ENCODE measurements at places on chromosomes 1 and 21.

DNA sequence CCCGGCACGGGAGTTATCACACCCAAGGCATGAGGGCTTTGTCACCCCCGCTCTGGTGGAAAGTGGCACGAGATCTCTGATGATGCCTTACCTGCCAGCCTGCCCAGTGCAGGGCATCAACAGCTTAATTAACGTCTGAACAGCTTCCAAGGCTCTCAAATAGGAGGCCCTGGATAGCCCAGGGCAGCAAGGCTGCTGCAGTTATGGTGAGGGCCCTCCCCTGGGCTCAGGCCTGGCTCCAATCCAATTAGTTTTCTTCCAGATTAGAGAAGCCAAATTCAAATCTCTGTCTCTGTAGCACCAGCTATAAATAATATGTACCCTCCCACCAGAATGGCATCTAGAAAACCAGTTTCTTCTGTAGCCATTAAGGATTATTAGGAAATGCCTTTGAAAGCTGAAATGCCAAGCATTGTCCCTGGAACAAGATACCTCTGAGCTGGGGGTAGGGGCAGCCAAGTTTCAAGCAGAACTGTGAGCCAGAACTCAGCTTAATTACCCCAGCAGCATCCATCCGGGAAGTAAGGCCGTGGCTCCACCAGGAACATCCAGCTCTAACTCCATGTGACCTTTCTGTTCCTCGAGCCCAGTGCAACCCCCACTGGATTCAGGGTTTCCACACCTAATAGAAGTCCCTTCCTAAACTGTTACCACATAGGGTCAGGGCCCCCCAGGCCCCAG, 12.5 kb downstream of the QSOX1 start:
- DNase-seq, result no peak

DNA sequence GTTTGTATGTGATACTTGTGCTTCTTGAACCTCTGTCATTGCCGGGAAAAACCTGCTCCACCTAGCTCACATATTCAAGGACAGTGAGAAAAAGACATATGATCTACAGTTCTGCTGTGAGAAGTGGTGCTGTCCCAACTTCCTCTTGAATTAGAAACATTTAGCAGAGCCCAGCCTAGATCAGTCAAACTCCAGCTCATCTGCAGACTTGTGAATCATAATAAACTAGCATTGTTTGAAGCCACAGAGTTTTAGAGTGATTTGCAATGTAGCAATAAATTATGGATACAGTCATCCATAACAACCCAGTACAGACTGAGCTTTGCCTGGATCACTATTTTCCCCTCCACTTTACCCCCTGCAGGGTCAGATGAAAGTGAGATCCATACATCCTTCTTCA, 497.8 kb downstream of the PLA2G4A start:
- no peak for DNase-seq

DNA sequence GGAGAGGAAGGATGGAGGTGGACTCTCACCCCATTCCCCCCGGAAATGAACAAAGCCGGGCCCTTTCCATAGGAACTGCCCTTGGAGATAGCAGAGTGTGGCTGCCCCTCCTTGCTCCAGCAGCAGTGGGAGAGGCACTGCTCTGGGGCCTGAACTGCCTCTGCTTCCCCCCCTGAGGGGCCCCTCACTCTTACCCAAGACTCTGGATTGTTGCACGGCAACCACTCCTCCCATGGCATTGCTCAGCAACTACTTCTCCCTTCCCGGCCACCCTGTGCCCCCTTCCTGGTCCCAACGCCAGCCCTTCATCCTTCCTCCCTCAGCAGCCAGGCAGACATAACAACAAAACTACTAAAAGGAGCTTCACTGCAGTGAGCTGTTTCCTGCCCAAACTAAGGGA, 3.0 kb upstream of the ACKR1 start:
- no peak for DNase-seq

- DNase-seq, result no peak
Observed at GRCh38 chr1:96901783-96902363, 180.3 kb downstream of the PTBP2 start.

GRCh38 chr1:201954263-201955008, 867 bp upstream of the TIMM17A start:
- peak; percentile 21 for DNase-seq

DNA sequence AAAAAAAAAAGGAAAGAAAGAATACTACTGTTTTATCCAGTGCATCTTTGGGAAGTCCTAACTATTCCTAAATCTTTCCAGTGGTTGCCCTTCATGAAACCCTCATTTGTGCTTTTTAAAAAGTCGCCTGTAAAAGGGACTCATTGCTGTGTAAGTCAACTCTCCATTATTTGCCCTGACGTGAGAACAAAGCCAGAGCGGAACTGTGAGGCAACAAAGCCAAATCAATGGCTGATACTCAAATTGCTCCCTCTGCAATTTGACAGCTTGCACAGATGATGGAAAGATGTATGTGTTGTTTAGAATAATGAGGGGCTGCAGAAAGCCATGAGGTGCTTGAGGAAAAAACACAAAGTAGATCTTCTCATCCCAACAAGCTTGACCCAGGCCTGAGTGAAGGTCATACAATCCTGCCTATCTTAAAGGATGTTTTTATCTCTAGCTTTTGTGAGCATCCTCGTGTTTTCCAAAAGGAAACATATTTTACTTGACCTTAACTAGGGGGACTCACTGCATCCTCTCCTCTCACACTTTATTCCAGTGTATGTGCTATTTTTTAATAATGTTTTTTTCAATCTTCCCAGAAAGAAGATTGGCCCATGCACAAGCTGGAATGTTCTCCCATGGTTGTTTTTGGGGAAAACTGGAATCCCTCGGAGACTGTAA, 33.4 kb downstream of the SMYD2 start:
- DNase-seq, result no peak

- no peak for DNase-seq
Observed at GRCh38 chr21:32413015-32413504, 554 bp downstream of the EVA1C start.

GRCh38 chr1:10626791-10627410, 152.2 kb downstream of the PEX14 start:
- no peak for DNase-seq

- DNase-seq, result peak; percentile 57
Observed at GRCh38 chr1:244049162-244050013, 1.7 kb upstream of the ZBTB18 start.

- DNase-seq, result no peak
Observed at GRCh38 chr1:240765732-240766363, 153.9 kb upstream of the GREM2 start.

GRCh38 chr1:2088458-2088857, 38.2 kb downstream of the PRKCZ start:
- DNase-seq, result no peak

- no peak for DNase-seq
Observed at GRCh38 chr21:19368944-19369343, 965.4 kb upstream of the TMPRSS15 start.

- DNase-seq, result no peak
Observed at GRCh38 chr1:28456078-28456477, 49.8 kb upstream of the RCC1 start.

DNA sequence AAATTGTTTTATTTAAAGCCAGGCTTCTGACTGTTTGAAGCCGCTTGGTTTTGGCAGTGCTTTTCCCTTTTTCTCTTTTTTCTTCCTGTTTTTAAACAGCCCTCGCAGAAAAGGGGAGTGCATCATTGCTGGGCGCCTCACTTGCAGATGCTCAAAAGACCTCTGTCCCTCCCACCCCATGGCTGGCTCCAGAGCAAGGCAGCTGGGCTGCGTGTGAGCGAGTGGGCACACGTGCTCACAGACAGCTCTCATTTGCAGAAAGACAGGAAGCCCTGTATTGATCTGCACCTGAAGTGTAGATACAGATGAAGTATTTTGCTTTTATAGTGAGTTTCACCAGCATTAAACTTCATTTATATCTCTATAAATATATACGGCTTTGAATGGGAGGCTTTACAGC, 8.8 kb downstream of the TNR start:
- no peak for DNase-seq

DNA sequence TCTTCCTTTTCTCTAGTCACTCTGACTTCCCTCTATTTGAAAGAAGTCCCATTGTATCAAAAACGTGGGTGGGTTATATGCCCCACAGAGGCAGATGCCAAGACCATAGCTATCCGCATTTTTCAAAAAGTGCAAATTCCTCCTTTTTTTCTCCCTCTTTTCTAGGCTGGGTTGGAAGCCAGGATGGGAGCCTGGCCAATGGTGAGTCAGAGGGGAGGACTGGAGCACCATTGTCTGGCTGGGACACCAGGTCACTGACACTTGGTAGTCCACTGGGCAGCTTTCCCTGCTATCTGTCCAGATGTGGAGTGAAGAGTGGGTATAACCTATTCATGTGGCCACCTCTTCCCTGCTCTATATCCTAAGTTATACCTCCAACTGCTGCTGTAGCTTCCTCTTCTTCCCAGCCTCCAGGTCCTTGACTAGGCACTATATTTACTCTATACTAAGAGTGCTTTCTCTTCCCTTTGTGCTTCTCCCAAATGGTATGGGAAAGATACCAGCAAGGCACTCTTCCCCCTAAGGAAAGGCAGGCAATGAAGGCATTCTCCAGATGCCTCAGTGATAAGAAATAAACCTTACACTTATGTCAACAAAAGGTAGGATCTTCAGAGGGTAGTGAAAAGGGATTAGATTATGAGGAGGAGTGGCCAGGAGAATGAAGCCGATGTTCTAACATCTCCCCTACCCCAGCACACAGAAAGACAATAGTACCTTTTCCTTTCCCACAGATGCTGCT, 12.9 kb downstream of the PI4KB start:
- DNase-seq, result no peak

- no peak for DNase-seq
Observed at GRCh38 chr1:10490286-10490970, 15.7 kb downstream of the PEX14 start.

DNA sequence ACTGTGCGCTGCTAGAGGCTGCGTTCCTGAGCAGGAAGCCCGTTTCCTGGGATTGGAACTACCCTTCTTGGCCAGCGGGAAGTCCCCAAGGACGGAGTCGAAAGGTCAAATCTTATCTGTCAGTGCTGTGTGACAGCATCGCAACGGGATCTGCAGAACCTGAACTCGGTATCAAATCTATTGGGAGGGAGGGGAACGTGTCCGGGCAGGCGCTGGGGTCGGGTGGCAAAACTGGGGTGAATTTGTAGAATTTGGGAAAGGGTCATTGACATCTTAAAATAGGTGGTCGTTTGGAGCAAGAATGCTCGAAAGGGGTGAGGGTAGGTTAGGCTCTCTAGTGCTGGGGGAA, 725 bp upstream of the ARPC5 start:
- DNase-seq, result no peak

DNA sequence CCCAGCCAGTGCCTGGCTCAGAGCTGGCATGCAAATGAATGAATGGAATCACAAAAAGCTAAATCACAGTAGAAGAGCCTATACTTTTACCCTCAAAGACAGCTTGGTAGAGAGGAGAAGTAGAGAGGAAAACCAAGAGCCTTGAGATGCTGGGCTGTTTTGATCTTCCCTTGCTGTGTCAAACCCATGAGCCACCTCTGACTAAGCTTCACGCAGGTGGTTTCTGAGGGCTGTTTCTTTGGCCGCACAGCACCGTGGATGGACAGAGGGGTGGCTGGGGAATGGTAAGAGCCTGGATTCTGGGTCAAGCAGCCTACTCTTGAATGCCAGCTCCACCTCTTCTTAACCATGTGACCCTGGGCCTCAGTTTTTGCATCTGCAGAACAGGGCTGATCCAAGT, 18.6 kb downstream of the ABCG1 start:
- no peak for DNase-seq

DNA sequence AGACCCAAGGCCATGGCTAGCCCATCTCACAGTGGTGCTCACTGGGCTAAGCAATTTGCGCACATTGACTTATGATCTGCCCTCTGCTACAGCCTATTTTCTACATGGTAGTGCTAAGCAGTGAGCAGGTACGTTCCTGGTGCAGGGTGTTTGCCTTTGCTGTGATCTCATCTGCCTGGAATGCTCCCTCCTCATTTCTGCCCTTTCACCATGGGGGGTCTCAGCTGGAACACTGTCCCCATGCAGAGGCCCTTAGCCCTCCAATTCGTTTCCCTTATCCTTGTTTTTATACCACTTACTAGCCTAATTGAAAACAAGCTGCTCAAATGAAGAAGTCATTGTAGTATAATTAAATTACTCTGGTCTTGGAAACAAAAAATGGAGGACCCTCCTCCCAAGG, 2.0 kb upstream of the B3GALT5 start:
- no peak for DNase-seq
